Smooth muscle cell of the brain vasculature (primary cell): ENCODE measurements at places on chromosomes 16 and 17.

GRCh38 chr16:57537194-57537505, 779 bp upstream of the CCDC102A start:
- DNase-seq = no peak

- DNase-seq = no peak
These were observed 14.8 kb upstream of the POLR3E start for GRCh38 chr16:22282254-22282892.

DNA sequence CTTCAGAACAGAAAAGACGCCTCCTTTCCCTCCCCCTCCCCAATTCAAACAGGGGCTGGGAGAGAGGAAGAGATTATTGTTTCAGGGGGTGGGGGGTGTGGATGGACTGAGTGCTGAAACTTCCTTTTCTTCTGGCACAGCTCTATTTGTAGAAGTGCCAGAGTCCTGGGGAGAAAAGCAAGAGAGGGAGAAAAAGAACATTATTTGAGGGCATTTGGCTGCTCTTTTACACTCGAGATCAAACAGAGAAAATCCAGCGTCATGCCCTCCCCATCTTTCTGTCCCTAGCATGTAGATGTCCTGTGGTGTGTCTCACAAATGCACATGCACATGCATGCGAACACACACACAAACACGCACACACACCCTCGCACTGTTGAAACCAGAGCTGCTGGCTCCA, 13.0 kb downstream of the ARL4D start:
- no peak for DNase-seq

DNA sequence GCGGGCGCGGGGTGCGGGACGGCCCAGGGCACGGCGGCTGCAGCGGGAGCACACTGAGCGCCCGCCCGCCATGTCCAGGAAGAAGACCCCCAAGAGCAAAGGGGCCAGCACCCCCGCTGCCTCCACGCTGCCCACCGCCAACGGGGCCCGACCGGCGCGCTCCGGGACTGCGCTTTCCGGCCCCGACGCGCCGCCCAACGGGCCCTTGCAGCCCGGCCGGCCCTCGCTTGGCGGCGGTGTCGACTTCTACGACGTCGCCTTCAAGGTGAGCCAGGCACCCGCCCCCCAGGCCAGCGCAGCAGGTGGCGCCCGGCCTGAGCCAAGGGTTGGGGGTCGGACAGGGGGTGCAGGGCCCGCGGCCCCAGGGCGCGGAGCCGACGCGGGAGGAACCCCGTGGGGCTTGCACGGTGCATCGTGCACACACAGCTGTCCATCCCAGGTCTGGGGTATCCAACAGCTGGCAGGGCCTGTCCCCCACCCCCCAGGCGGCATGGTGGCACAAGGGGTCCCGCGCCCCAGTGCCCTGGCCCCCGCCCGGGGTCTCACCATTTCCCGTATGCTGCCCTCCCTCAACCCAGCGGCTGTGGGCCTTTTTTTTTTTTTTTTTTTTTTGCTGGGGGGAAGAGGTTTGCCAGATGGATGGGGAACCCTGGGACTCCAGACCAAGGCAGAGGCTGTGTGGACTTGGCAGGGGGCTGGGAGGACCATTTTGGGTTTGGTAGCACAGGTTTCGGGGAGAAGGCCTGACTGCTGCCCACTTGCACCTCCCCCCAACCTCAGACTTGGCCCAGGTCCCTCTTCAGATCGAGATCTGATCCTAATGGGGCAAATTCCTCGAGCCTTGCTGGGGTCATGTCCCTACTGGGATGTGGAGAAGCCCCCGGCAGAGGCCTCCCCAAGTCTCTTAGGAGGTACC, 547 bp downstream of the RAB26 start:
- no peak for DNase-seq
